ENCODE measurements at places on chromosomes 3 and 15.
A peak's percentile ranks its signal among the peaks of the same experiment; 100 is the strongest.

DNA sequence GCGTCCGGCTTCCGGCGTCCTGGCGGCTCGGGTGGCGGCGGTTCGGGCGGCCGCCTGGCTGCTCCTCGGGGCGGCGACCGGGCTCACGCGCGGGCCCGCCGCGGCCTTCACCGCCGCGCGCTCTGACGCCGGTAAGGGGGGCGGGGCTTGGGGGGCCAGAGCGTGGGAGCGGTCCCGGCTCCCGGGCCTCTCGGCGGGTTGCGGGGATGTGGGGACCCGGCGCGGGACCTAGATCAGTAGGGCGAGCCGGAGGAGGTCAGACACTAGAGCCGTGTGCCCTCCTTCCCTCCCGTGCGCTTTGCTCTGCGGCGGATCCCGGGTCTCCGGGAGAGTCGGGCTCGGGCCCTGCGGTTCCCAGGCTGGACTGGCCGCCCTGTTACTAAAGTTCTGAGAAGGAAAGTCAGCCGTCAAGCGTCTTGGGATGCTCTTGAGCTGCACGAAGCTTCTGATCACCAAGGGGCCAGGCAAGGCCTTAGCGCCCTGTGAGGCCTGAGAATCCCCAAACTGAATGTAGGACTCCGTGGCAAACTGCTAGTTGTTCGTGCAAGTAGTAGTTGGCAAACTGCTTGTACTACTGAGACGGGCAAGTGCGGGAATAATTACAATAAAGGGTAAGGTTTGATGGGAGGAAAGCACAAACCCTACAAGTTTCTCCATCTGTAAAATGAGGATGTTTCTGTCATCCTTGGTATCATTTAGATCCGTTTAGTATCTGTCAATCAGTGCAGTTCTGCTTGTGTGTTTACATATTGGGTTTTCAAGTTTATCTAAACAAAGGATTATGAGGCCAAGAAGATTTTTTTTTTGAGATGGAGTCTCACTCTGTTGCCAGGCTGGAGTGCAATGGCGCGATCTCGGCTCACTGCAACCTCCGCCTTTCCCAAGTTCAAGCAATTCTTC is 587 bp downstream of the PIGX start:
- peak; percentile 78 for DNase-seq

GRCh38 chr3:42719002-42719401 is 16.4 kb upstream of the HHATL start:
- no peak for DNase-seq

- DNase-seq, result no peak
Measured at GRCh38 chr15:71281256-71281655, 166.0 kb downstream of the THSD4 start.

GRCh38 chr3:8962226-8962861 is 928 bp downstream of the RAD18 start:
- no peak for DNase-seq

DNA sequence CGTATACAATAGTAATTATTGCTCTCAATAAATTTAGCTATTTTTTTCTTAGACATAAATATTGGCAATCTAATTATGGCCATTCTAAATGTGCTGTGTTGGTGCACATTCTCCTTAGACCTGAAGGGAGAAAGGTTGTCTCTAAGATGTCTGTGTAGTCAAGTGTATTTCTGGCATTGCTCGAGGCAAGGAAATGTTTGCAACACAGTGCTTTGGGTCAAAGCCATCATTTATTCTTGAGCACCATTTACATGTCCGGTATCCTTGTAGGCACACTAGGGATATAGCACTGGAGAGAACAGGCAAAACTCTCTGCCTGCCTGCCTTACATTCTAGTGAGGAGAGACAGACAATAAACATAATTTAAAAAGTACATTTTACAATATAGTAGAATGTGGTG is 2.6 kb upstream of the PHLDB2 start:
- no peak for DNase-seq

- DNase-seq, result no peak
Measured at GRCh38 chr3:196493292-196493691, 10.3 kb downstream of the RNF168 start.

DNA sequence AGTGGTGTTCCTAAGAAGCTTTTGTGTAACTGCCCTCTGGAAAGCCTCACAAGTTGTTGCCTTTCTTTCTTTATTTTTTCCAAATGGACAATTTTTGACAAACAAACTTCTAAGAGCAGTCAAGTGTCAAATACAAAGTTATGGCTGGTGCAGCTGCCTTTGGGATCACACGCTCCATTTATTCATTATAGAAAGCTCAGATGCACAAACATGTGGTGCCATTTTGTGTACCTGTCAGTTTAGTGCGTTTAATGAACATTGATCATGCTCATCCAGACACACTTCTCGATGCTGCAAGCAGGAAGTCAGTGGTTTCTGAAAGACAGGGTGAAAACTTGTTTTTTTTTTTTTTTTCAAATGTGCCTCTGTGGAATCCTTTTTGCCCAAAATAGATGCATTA is 324.5 kb downstream of the CNTN4 start:
- DNase-seq, result no peak

- DNase-seq, result no peak
Measured at GRCh38 chr15:63970621-63971426, 75.5 kb downstream of the DAPK2 start.

DNA sequence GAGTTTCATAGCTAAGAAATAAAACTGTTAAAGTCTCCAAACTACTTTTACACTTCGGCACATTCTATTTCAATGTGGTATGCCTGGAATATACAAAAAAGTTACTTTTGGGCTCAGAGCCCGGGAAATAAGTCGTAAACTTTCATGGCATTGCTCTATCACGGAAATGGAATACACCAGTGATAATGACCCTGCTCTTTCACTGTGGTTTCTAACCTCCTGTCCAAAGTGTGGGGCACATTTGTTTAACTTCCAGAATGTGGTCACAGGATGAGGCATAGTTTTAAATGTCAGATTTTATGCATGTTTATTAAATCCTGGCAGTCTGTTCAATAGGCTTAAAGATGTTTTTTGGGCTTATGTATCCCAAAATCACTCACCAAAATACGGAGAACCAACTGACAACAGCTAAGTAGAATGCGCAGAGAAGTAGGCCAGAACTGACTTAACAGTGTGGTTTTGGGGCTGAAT is 5.1 kb downstream of the CXCR6 start:
- DNase-seq, result no peak

DNA sequence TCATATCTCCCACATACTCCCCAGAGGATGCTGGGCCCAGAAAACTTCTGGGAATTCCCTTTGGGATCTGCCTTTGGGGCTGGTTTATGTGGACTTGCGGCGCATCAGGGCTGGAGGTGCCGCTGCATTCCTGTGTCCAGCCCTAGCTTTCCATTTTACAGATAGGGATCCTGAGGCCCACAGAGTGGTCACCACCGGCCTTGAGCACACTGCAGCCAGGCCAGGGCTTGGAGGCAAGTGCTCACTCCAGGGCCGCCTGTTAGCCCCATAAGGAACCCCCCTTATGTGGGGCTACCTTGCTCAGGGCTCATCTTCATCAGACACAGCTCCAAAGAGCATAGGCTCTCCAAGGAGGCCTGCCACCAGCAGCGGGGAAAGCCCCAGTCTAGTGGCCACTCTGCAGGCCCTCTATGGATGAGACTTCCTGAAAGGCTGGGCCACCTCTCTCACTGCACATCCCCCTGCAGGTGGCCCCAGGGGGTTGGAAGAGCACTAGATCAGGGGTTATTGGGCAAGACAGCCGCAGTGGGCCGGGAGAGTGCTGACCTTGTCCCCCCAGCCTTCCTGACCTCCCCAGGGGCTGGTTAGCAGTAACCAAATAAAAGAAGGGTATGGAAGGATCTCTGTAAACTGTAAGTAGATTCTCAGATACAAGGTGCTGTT is 9.2 kb upstream of the ATP2B2 start:
- DNase-seq, result no peak

GRCh38 chr15:100759698-100760356 is 119.8 kb upstream of the ALDH1A3 start:
- no peak for DNase-seq

- DNase-seq, result no peak
Measured at GRCh38 chr15:43550527-43551363, 33.3 kb downstream of the MAP1A start.

DNA sequence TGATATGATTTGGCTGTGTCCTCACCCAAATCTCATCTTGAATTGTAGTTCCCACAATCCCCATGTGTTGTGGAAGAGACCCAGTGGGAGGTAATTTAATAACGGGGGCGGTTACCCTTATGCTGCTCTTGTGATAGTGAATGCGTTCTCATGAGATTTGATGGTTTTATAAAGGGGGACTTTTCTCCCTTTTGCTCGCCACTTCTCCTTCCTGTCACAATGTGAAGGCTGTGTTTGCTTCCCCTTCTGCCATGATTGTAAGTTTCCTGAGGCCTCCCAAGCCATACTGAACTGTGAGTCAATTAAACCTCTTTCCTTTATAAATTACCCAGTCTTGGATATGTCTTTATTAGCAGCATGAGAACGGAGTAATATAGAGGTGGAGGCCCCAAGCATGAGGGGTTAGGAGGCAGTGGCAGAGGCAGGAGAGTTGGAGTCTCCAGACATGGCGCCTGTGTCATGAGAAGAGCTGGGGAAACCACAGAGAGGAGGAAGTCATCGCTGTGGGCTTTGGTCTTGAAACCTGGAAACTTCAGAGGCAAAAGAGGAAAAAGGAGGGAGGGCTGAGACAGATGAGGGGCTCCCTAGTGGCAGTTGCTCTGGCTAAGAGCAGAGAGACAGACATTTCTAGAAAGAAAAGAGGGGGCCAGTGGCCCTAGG is 107.8 kb upstream of the VEPH1 start:
- peak; percentile 17 for DNase-seq

Measured in suppressor macrophage treated with lipopolysaccharide for 4 hours (primary cell).